ENCODE measurements at places on chromosomes 1 and 21.

GRCh38 chr21:33540711-33541104 lies 1.2 kb downstream of the GART start:
- no peak for DNase-seq

DNA sequence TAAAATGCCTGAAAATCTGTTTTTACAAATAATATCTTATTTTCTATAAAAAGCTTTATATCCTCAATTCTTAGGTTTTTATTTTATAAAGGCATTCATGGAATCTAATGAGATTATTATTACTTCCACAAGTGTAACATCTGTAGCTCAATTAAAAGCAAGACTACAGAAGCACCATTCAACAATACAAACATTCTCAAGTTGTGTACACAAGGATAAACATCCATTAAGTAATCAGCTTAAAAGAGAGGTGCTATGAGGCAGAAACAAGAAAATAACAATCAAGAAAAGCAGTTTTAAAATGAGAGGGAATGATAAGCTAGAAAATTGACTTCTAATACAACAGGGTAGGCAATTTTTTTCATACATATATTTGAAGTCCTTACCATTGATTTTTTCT lies 326.1 kb downstream of the MRPL39 start:
- no peak for DNase-seq

GRCh38 chr1:97505289-97505688 lies 415.5 kb downstream of the DPYD start:
- DNase-seq = no peak

DNA sequence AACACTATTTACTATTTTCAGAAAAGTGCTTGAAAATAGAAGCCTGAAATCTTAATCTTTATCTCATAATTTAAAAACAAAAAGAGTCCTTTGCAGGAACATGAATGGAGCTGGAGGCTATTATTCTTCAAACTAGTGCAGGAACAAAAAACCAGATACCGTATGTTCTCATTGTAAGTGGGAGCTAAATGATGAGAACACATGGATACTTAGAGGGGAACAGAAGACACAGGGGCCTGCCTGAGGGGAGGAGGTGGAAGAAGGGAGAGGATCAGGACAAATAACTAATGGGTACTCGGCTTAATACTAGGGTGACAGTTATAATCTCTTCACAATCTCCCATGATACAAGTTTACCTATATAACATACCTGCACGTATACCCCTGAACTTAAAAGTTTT lies 176.3 kb downstream of the SDCCAG8 start:
- no peak for DNase-seq

- no peak for DNase-seq
Observed at GRCh38 chr1:184986250-184986649, 11.9 kb upstream of the NIBAN1 start.

DNA sequence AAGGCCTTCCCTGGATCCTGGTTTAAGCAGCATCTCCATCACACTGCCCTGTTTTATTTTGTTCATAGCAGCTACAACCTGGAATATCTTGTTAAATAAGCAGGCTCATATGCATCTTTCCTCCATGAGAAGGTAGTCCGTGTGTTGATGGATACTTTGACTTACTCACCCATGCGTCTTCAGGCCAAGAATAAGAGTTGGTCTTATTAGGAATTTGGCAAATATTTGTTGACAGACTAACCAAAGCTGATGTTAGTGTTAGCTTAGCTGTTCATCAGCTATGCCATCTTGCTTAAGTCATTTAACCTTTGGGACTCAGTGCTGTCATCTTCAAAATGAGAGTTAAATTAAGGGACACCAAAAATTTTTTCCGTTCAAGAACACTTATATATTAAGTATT lies 59.2 kb downstream of the SASS6 start:
- no peak for DNase-seq

- no peak for DNase-seq
Observed at GRCh38 chr21:26967062-26967913, at the start of gene ADAMTS5. ADAMTS5 (minus strand) TSS chr21:26967088; CDS start chr21:26966391, 697 bp downstream.
